Smooth muscle cell of the umbilical artery (primary cell): ENCODE measurements at places on chromosomes 7 and 10. TPM values are rescaled to one million over a fixed set of nuclear protein-coding genes. Genes with fewer than 3 reads are reported as not detected.

Gene CYP26C1
- 0.09 TPM in 1 of 2 replicates, not detected in the other for total RNA-seq

Gene MSRB2
- total RNA-seq: 16.9 and 24.3 TPM in 2 replicates

Gene CDHR3
- 1.2 TPM in 2 replicates for total RNA-seq

Gene PLAU
- total RNA-seq: 56.4 and 266 TPM in 2 replicates

Gene CLCN1
- not detected in 2 replicates for total RNA-seq

Gene AKR1E2
- total RNA-seq: 11.9 and 22.6 TPM in 2 replicates

Gene RNF148
- total RNA-seq: 0.92 TPM in 1 of 2 replicates, not detected in the other

Gene GHITM
- 167 and 217 TPM in 2 replicates for total RNA-seq

Gene ZPBP
- total RNA-seq: not detected in 2 replicates

Gene GRM8
- not detected in 2 replicates for total RNA-seq

Gene TFR2
- total RNA-seq: 0.83 and 0.89 TPM in 2 replicates

Gene SMIM30
- total RNA-seq: 49.5 and 60.3 TPM in 2 replicates

Gene TAS2R5
- 1.2 and 1.5 TPM in 2 replicates for total RNA-seq

Gene HTR5A
- not detected in 2 replicates for total RNA-seq

Gene RSPH10B2
- total RNA-seq: 0.05 TPM in 1 of 2 replicates, not detected in the other

Gene CYP2C8
- not detected in 2 replicates for total RNA-seq

Gene SEMA3E
- under 0.01 and 0.18 TPM in 2 replicates for total RNA-seq

Gene C10orf95
- total RNA-seq: not detected in 2 replicates

Gene GSAP
- total RNA-seq: 9.5 and 14.6 TPM in 2 replicates

Gene DMBT1
- total RNA-seq: not detected in 2 replicates

Gene DNAH11
- 1.2 and 3.0 TPM in 2 replicates for total RNA-seq

Gene TMEM176B
- not detected in 2 replicates for total RNA-seq

Gene HOXA6
- total RNA-seq: 3.6 and 5.8 TPM in 2 replicates

Gene PLEKHS1
- total RNA-seq: not detected in 2 replicates

Gene OLAH
- 0.30 and 0.65 TPM in 2 replicates for total RNA-seq

Gene AMZ1
- 0.30 and 0.37 TPM in 2 replicates for total RNA-seq

Gene BICC1
- total RNA-seq: 21.9 and 22.0 TPM in 2 replicates

Gene CFAP58
- total RNA-seq: 0.30 and 0.88 TPM in 2 replicates

Gene BAMBI
- 9.8 and 128 TPM in 2 replicates for total RNA-seq

Gene FAM25A
- total RNA-seq: not detected in 2 replicates

Gene HYAL4
- total RNA-seq: not detected in 2 replicates

Gene MYOF
- total RNA-seq: 202 and 385 TPM in 2 replicates
